ENCODE measurements at places on chromosomes 6 and 20.

DNA sequence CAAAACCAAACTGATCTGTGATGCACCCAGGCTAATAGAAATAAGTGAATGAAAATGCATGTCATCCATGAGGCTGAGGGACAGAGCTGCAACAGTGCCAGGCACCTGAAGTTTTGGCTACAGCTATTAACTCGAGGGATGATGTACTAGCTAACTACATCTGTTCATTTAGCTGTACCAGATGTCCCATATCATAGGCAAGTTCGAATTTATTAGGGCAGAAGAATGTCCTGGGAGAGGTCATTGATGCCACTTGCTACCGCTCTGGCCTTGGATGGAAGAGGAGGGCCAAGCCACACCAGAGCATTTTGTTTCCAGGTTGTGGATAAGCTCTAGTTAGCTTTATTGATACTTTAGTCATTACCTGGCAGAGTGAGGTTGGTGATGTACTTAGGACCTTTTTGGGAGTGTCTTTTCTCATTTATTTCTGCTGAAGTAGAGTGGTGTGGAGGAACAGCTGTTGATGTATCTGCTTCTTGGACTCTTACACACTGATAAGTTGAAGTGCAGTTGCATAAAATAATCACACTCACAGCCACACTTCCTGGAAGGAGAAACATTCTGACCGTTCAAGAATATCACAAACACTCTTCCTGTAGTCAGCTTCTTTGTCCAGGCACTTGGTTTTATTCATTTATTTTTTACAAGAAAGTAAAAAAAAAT is 8.2 kb downstream of the ZFAND3 start:
- no peak for DNase-seq

DNA sequence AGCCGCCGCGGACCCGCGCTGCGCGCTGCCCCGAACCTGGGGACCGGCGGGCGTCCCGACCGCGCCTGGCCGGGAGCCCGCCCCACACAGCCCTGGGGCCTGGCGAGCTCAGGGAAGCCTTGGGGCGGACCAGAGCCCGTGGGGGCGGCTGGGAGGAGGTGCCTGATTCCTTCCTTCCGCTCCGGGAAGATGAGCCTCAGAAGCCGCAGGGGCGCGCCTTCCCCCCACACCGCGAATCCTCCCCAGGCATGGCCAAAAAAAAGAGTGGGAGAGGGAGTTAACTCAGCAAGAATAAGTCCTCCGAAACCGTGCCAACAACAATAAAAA is at the start of gene CBLN4:
CBLN4 (minus strand) TSS at position 131 of the 327 bp plus-strand sequence. CDS start 1,348 bp downstream, outside the sequence.
- DNase-seq, result no peak

GRCh38 chr6:14732844-14733757 is 512.8 kb upstream of the JARID2 start:
- DNase-seq, result peak; percentile 26

DNA sequence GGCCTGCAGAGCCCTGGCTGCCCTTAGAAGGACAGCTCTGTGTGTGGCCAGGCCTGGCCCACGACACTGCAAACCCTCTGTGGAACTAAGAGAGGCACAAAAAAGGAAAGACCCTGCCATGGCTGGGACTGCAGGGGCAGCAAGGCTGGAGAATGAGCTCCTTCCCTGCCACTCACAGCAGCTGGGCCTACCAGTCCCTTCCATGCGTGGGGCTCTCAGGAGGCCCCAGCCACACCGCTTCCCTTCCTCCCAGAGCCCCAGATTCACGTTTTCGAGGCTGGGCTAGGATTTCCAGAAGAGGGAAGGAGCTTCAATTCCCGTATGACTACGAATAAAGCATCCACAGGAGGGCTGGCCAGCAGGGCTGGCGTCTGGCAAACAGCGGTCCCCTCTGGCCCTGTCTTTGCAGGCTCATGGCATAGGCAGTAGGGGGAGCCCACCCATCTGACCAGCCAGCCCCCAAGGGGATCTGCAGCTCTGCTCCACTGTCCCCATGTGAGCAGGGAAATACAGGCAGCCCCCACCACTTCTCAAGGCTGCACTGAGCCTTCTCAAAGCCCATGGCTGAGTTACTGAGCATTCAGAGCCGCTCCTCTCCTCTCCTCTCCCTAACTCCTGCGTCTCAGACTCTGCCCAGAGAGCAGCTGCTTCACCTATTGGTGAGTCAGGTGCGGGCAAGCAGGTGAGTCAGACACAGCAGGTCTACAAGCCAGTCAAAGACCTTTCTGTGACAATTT is 53.1 kb downstream of the NINL start:
- DNase-seq, result no peak

GRCh38 chr6:129590408-129591022 is 119.5 kb downstream of the ARHGAP18 start:
- DNase-seq, result peak; percentile 5

All from GM03348 (cell line).